ENCODE measurements at places on chromosomes 1 and 21. TPM values are rescaled to one million over a fixed set of nuclear protein-coding genes. Genes with fewer than 3 reads are reported as not detected.

The C1orf87 gene
- not detected for total RNA-seq

The DNMT3L gene
- not detected for total RNA-seq

The DCDC2B gene
- not detected for total RNA-seq

The C8B gene
- total RNA-seq, result not detected

The PPIAL4G gene
- total RNA-seq, result 0.12 TPM

The RGS4 gene
- not detected for total RNA-seq

The LCA5L gene
- 0.36 TPM for total RNA-seq

The FCRL6 gene
- not detected for total RNA-seq

The SLAMF9 gene
- total RNA-seq, result not detected

GRCh38 chr1:180581635-180582039 is 22.9 kb downstream of the OVAAL start:
- H3K4me3 ChIP-seq, result no peak overlapping the region
- no peak for DNase-seq
- H3K4me1 ChIP-seq, result peaks cover 18% of the 10 kb centered on the region

GRCh38 chr1:157136133-157136532 is 2.1 kb downstream of the ETV3 start:
- peaks cover 53% of the 10 kb centered on the region for H3K36me3 ChIP-seq
- H3K4me3 ChIP-seq, result peak overlapping the region; percentile 98
- H3K4me1 ChIP-seq, result peaks cover 87% of the 10 kb centered on the region
- peak; percentile 37 for DNase-seq
- H3K27me3 ChIP-seq, result no peaks in the 10 kb centered on the region

DNA sequence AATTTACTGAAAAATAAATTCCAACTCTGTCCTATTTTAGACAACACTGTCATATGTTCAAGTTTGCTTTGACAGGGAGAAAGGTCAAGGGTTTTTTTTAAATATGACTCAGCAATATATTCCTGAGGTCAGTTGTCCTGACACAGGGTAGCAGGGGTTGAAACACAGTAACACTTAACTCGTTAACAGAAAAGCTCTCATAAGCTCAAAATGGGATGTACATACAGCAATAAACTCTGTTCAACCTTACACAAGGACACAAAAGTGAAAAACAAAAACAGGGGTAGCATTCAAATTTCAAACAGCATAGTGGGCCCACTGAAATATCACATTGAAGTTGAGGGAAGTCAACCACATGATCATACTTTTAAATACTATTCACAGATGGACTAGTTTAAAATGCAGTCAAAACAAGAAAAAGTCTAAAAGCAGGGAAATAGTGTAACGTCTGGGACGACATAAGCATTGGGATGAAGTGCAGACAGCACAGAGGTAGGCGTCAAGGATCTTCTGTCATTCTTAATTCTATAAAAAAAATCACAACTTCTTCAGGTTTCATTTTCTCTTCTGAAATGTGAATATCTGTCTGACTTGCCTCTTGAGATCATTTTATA is 89.9 kb downstream of the SLC44A5 start:
- peaks cover 5% of the 10 kb centered on the region for H3K27me3 ChIP-seq
- no peaks in the 10 kb centered on the region for H3K4me1 ChIP-seq
- no peak for DNase-seq
- H3K36me3 ChIP-seq, result no peaks in the 10 kb centered on the region

- H3K27ac ChIP-seq, result no peak overlapping the region
- no peak overlapping the region for H3K4me3 ChIP-seq
- no peaks in the 10 kb centered on the region for H3K36me3 ChIP-seq
Measured at GRCh38 chr1:199742547-199742946, 285.0 kb upstream of the NR5A2 start.

GRCh38 chr1:111199881-111200801 is at the start of gene DENND2D:
Gene DENND2D (minus strand): TSS chr1:111200646. CDS start chr1:111200459, 187 bp downstream.
- peak; percentile 87 for DNase-seq
- peak within 1 kb of the TSS; percentile 97 for H3K27ac ChIP-seq
- peaks cover 54% of the 10 kb centered on the region for H3K36me3 ChIP-seq
- H3K4me3 ChIP-seq, result peak within 1 kb of the TSS; percentile 92
- no peaks in the 10 kb centered on the region for H3K27me3 ChIP-seq

GRCh38 chr1:85022700-85023099 is 25.6 kb downstream of the MCOLN3 start:
- no peaks in the 10 kb centered on the region for H3K27me3 ChIP-seq
- peaks cover 12% of the 10 kb centered on the region for H3K4me1 ChIP-seq
- H3K36me3 ChIP-seq, result no peaks in the 10 kb centered on the region
- H3K27ac ChIP-seq, result no peak overlapping the region
- no peak overlapping the region for H3K4me3 ChIP-seq

DNA sequence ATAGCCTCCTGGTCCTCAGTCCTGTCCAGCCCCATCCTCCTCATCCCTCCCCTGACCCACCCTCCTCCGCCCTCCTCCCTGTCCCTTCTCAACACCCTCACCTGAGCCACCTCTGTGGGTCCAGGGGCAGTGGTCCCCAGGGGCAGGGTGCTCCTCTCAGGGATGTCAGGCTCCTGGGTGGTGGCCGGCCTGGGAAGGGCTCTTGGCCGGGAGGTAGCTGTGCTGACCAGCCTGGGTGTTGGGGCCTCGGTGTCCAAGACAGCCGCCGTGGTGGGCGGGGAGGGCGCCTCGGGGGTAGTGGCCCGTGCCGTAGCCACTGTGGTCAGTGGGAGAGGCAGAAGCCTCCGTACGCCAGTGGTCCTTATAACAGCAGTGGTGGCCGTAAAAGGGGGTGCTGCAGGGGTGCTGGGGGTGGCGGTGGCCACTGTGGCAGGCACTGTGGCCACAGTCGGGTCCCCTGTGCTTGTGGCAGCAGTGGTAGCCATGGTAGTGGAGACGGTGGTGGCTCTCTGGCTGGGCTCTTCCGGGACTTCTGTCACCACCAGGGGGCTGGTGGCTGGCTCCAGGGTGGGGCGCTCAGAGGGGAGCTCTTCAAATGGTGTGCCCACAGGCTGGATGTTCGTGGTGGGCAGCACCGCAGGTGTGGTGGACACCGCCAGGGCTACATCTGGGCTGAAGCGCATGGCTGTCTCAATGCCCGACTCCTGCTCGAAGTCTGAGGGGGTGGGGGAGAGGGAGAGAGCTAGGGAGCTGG is 31.9 kb downstream of the SDC3 start:
- H3K27me3 ChIP-seq, result peaks cover 11% of the 10 kb centered on the region
- H3K4me3 ChIP-seq, result no peak overlapping the region
- peaks cover 2% of the 10 kb centered on the region for H3K4me1 ChIP-seq
- H3K27ac ChIP-seq, result no peak overlapping the region
- H3K36me3 ChIP-seq, result no peaks in the 10 kb centered on the region

DNA sequence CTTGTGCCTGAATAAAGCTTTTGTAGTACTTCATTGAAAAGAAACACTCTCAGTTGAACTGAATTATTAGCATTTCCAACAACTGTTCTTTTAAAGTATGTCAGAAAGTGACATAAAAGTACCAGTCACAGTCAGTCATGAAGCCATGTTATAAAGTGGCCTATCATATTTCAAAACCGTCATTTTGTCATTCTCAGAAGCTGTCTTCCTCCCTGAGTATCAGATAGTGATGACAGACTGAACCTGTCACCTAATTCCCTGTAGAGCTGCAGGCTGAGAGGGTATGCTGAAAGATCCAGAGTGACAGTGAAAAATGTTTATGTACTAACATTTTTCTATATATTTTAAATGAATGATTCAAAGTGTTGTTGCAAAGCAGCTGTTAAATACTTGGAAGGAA is 1121.7 kb upstream of the PRMT6 start:
- H3K4me3 ChIP-seq, result no peak overlapping the region
- H3K27ac ChIP-seq, result no peak overlapping the region
- H3K36me3 ChIP-seq, result no peaks in the 10 kb centered on the region
- no peak for DNase-seq

- peaks cover 2% of the 10 kb centered on the region for H3K4me1 ChIP-seq
- no peaks in the 10 kb centered on the region for H3K36me3 ChIP-seq
- H3K27me3 ChIP-seq, result no peaks in the 10 kb centered on the region
- no peak overlapping the region for H3K4me3 ChIP-seq
- H3K27ac ChIP-seq, result no peak overlapping the region
Measured at GRCh38 chr21:28754127-28754611, 238.5 kb downstream of the LTN1 start.

- H3K4me3 ChIP-seq, result no peak overlapping the region
- H3K36me3 ChIP-seq, result peaks cover 25% of the 10 kb centered on the region
- DNase-seq, result no peak
- no peak overlapping the region for H3K27ac ChIP-seq
- H3K4me1 ChIP-seq, result no peaks in the 10 kb centered on the region
- H3K27me3 ChIP-seq, result no peaks in the 10 kb centered on the region
Measured at GRCh38 chr1:217561446-217561845, 69.4 kb downstream of the GPATCH2 start.
